GM12878 (cell line): ENCODE measurements at places on chromosomes 6 and 20. TPM values are rescaled to one million over a fixed set of nuclear protein-coding genes. Genes with fewer than 3 reads are reported as not detected.

The MICB gene
- 12.2 and 12.6 TPM in 2 replicates for polyA plus RNA-seq

The TMX4 gene
- 19.9 and 20.0 TPM in 2 replicates for polyA plus RNA-seq

The ZNF341 gene
- polyA plus RNA-seq, result 4.0 TPM in 2 replicates

The SLC17A5 gene
- 6.5 and 9.2 TPM in 2 replicates for polyA plus RNA-seq

The CLVS2 gene
- not detected in 2 replicates for polyA plus RNA-seq
